NCI-H345 (cell line): ENCODE measurements at places on chromosomes 2 and 18.

GRCh38 chr18:13613591-13614501 is 112.5 kb downstream of the FAM210A start:
- DNase-seq, result no peak

GRCh38 chr2:29920631-29921559 is 491 bp downstream of the ALK start:
- peak; percentile 80 for DNase-seq

GRCh38 chr2:123715467-123715982 is 309.6 kb upstream of the CNTNAP5 start:
- no peak for DNase-seq

- no peak for DNase-seq
Observed at GRCh38 chr2:151261977-151262291, 271 bp upstream of the RBM43 start.

GRCh38 chr2:42195559-42195958 is 26.4 kb downstream of the EML4 start:
- DNase-seq, result no peak

GRCh38 chr2:110876167-110876999 is 144.0 kb downstream of the ACOXL start:
- no peak for DNase-seq

GRCh38 chr2:128798502-128799283 is 480.0 kb upstream of the HS6ST1 start:
- no peak for DNase-seq

GRCh38 chr2:18829251-18829902 is 240.0 kb upstream of the NT5C1B start:
- DNase-seq, result no peak

DNA sequence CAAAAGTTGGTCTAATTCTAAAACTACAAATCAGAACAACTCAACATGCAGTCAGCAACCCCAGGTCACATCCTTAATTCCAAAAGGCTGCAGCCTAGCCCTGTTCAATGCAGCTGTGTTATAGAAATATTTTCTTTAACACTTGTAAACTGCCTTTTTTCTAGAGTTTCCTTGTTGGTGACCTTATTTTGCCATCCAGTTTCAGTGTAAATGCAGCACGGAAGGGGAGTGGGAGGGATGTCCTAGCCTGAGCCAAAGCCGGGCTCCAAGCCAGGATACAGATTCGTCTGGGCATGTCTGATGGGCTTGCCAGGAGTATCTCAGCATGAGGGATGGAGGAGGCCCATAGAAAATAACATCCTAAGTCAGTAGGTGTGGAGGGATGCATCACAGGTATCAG is 17.7 kb upstream of the SP3 start:
- DNase-seq, result peak; percentile 89

- DNase-seq, result no peak
Observed at GRCh38 chr18:58102018-58102417, 58.0 kb downstream of the NEDD4L start.

GRCh38 chr2:212227755-212228154 is 310.8 kb downstream of the ERBB4 start:
- DNase-seq, result peak; percentile 91

DNA sequence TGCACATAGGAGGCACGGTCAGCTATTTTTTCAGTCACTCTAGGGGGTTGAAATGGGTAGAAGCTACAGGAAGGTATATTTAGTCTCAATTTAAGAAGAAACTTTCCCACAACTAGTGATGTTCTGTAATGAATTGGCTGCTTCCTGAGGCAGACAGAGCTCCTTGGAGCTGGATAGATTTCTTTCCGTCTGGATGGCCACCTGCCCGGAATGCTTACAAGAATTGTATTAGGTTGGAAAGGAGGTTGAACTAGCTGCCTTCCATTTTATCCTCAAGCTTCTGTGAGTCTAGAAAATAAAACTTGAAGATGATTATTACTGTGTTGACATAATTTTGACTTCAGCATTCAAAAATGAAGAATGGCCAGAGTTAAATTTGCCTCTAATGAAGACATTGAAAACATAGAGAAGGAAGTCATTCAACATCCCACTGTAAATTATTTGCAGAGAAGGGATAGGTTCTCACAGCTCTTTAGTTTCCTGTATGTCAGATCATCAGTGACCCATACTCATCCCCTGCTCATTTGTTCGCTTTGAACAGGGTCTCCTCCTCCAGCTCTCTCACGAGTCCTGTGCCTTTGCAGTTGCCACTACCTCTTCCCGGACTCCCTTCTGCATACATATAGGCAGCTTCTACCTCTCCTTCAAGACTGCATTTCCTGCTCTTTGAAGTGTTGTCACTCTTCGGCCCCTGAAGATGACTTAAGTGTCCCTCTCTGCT is 88.8 kb downstream of the CRIM1 start:
- DNase-seq, result no peak

DNA sequence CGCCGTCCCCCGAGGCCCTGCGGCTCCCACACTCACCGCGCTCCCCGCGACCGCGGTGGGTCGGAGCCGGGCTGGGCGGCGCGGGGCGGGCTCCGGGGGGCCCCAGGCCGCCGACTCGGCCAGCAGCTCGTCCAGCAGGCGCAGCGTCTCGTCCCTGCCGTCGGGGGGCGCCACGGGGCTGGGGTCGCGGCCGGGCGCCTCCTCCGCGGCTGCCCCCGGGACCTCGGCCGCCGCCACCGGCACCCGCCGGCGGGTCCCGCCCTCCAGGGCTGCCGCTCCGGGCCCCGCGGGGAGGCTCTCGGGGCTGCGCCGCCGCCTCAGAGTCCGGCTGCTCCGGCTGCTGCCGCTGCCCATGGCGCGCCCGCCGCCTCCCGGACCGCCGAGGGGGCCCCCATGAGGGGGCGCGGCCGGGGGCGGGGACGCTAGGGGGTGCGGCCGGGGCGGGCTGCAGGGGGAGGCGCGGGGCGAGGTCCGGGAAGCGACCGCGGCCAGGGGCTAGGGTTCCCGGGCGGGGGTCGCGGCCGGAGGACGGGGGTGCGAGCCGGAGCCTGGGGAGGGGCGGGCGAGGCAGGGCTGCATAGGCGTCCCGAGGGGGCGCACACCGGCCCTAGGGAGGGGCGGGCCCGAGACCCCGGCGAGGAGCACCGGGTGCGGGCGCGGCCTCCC is at the start of gene CYS1:
Gene CYS1 (minus strand): TSS at position 542 of the 666 bp plus-strand sequence. CDS start 188 bp downstream, at position 354.
- peak; percentile 41 for DNase-seq

DNA sequence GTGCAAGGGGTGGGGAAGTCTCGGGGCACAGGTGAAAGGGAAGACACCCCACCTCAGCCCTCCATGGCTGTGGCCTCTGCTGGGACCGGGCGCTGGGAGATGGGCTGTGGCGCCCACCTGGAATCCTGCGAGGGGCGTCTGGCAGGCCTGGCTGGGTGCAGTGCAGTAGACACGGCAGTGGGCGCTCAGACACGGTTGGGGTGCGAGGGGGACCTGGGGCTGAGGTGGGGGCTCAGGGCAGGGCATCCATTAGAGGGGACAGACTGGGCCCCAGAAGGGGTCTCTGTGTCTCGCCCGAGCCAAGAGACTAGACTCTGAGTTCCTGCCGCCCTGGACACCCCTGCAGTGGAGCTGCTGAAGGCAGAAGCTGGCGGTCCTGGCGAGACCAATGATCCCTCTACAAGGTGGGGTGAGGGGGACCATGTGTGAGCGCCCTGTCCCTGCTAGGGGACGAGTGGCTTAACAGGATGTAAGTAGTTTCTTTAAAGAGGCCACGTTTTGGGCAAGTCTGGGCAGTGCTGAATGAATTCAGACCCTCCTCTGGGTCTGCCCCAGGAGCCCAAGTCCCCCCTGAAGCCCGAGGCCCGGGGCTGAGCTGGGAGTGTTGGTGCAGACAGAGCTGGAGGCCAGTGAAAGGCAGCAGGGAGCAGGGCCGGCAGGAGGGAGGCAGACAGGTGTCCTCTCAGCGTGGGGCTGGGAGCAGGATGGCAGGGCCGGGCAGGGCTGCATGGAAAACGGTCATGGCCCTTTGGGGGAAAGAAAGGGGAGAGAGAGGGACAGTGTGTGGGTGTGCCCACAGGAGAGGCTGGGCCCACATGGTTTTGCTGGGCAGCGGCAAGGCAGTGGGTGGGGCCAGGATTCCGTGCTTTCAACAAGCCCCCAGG is 57.2 kb downstream of the HS6ST1 start:
- DNase-seq, result peak; percentile 66

DNA sequence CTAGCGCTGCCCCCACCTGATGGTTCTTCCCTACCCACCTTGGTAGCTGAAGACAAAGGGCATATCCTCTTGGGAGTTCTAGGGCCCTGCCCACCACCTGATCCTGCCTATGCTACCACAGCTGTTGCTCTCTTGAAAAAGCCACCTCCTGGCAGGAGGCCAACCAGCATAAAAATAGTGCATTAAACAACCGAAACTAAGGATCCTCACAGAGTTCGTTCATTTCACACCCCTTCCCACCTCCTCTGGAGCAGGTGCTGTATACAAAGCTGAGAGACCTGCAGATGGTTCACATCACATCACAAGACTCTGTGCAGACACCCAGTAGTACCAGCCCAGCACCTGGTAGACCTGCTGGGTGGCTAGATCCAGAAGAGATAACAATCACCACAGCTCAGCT is 1348.0 kb upstream of the TMEFF2 start:
- peak; percentile 74 for DNase-seq

DNA sequence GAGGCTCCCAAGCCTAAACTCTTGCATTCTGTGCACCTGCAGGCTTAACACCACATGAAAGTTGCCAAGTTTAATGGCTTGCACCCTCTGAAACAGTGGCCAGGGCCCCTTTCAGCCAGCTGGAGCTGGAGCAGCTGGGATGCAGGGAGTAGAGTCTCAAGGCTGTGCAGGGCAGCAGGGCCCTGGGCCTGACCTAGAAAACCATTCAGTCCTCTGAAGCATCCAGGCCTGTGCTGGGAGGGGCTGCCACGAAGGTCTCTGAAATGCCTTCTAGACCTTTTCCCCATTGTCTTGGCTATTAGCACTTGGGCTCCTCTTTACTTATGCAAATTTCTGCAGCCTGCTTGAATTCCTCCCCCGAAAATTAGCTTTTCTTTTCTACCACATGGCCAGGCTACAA is 10.6 kb upstream of the SFT2D3 start:
- no peak for DNase-seq

GRCh38 chr2:74845991-74846390 is 12.1 kb downstream of the HK2 start:
- DNase-seq, result no peak

GRCh38 chr2:177314722-177315264 is 50.3 kb upstream of the NFE2L2 start:
- no peak for DNase-seq

DNA sequence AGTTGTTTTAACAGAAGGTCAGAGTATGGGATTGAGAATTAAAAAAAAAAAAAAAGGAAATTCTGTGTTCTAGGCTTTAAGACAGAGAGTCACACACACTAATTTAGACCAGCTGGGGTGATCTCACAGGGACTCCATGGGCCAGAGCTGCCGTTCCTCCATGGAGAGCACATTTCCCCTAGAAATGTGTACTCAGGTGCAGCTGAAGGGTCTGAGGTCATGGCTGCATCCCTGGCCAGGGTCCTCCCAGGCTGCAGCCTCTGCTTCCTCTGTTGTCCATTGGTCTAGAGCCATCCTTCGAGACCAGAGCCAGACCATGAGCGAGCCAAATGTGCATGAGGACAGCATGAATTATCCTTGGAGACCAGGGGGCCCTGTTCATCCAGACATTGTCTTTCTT is 190.1 kb upstream of the TNP1 start:
- no peak for DNase-seq

GRCh38 chr2:75162259-75162658 is 37.1 kb downstream of the TACR1 start:
- DNase-seq, result no peak

DNA sequence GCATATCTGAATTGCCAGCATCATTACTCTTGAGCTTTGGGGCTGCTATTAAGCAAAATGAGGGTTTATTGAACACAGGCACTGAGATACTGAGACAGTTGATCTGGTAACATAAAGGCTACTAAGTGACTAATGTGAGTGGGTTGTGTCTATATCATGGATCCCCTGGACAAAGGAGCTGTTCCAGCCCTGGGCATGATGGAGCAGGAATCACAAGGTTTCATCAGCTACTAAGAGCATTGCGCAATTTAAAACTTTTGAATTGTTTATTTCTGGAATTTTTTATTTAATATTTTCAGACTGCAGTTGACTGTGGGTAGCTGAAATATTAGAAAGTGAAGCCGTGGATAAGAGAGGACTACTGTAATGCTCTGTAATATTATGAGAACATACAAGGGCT is 73.5 kb downstream of the MGAT5 start:
- no peak for DNase-seq

- no peak for DNase-seq
Observed at GRCh38 chr2:17804358-17804757, 11.9 kb upstream of the MSGN1 start.

DNA sequence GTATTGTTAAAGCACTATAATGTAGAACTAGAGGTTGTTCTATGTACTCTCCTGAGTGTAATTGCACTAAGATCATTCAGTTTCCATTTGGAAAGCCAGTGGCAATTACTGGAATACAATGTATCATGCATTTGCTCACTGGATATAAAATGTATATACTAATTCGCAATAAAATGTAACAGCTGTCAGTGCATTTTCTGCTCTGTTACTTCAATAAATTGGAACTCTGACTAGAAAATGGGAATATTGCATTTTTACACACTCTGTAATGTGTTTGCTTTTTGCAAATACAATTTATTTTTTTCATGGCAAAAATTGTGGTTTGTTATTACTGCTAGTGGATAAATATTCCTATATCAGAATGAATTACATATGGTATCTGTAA is 893.8 kb upstream of the POU3F3 start:
- DNase-seq, result no peak

DNA sequence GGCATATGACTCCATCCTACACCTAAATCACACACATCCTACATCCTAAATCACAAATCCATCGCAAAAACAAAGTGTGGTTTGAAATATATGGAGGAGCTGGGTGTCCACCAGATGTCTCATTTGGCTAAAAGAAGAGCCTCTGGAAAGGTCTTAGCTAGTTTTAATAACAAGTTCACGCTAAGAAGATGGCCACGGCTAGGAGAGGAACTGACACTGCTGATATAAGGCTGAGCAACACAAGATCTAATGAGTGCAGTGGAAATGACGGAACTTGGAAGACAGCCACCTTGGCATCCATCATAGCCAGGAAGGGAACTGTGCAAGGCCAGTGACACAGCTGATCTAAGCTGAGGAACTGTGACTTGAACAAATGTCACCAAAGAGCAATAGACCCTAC is 60.0 kb upstream of the AGAP1 start:
- no peak for DNase-seq

GRCh38 chr18:29154196-29154757 is 977.3 kb upstream of the CDH2 start:
- DNase-seq, result no peak

- DNase-seq, result no peak
Observed at GRCh38 chr2:196309691-196310090, 138.3 kb upstream of the STK17B start.

- DNase-seq, result no peak
Observed at GRCh38 chr18:9206421-9206820, 69.8 kb downstream of the ANKRD12 start.

DNA sequence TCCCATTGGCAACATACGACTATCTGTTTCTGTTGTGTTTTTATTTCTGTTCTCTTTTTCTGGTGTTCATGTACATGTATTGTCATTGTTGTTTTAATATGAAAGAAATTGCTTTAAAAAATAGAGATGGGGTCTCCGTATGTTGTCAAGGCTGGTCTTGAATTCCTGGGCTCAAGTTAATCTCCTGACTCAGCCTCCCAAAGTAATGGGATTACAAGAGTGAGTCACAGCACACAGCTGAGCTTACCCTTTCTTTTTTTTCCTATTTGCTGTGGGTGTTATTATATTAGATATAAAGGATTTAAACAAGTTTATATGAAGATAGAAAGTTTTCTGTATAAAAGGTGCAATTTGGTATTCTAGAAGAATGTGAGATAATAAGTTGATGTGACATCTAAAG is 554.6 kb downstream of the DSC3 start:
- DNase-seq, result no peak
